Liver (tissue), 10 donors: ENCODE measurements at places on chromosomes 4 and X. TPM values are rescaled to one million over a fixed set of nuclear protein-coding genes. Genes with fewer than 3 reads are reported as not detected.

- DNase-seq: no peak
Measured at GRCh38 chr4:68430337-68430736, 16.9 kb upstream of the TMPRSS11E start.

GRCh38 chr4:163858515-163858914 lies 364.0 kb downstream of the TMA16 start:
- no peak for DNase-seq

- peak; percentile 49 for DNase-seq
Measured at GRCh38 chr4:24472514-24473308, 111.6 kb downstream of the DHX15 start.

GRCh38 chr4:72484981-72485380 lies 84.0 kb downstream of the ADAMTS3 start:
- no peak for DNase-seq

- DNase-seq: no peak
Measured at GRCh38 chrX:68415316-68415715, 18.0 kb downstream of the OPHN1 start.

- DNase-seq: no peak
Measured at GRCh38 chr4:97003715-97004114, 1139.6 kb downstream of the STPG2 start.

The MTNR1A gene
- total RNA-seq: not detected

DNA sequence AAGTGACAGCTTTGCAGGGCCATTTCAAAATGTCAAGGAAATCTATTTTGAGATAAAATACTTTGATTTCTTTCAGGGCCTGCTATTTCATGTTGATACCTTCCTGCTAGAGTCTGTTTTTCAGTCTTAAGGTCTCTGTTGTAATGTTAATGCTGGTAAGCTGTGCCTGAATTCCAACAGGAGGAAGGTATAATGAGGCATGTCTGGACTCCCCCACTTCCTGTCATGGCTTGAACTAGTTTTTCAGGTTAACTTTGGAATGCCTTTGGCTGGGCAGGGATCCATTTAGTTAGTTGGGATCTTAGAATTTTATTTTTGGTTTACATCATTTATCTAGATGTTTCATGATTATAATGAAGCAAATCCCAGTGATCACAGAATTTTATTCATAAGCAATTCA lies 279.0 kb downstream of the CFAP47 start:
- no peak for DNase-seq

GRCh38 chr4:25051534-25051933 lies 20.8 kb upstream of the LGI2 start:
- no peak for DNase-seq

DNA sequence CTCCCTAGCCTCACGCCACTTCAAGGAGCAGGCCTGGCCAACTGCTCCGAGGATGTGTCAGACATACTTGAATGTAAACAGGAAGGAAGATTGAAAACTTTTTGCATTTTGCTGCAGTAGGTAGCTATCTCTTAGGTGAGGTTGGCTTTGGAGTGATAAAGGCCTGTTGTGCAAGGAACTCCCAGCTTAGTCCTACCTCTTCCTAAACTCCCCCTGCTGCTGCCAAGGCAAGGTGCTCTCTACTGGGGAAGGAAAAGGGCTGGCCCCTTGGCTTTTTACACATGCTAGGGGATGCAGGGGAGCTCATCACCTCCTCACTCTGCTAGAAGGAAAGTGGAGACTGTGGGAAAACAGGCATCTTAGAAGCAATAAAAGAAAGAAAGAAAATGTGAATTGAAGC lies 10.7 kb upstream of the BRS3 start:
- no peak for DNase-seq

The SRPK3 gene
- total RNA-seq: not detected

GRCh38 chr4:53943345-53944085 lies 120.9 kb downstream of the CHIC2 start:
- DNase-seq: no peak

DNA sequence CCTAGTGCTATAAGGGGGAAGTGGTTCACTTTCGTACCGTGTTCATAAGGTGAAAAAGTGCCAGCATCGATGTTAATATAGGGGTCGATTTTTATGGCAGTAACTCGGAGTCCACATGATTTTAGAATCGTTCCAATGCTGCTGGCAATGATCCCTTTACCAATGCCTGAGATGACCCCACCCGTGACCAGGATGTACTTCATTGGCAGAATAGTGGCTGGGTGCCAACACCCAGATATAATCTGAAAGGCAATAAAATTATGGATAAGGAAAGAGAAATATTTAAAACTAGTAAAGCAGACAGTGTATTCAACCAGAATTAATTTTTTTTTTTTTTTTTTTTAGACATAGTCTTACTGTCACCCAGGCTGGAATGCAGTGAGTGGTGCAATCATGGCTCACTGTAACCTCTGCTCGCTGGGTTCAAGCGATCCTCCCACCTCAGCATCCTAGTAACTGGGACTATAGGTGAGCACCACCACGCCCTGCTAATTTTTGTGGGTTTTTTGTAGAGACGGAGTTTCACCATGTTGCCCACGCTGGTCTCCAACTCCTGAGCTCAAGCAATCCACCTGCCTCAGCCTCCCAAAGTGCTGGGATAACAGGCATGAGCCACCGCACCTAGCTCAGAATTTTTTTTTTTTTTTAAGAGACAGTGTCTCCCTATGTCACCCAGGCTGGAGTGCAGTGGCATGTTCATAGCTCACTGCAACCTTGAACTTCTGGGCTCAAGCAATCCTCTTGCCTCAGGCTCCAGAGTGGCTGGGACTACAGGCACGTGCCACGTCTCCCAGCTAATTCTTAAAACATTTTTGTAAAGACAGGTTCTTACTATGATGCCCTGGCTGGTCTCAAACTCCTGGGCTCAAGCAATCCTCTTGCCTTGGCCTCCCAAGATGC lies 9.5 kb downstream of the CTPS2 start:
- no peak for DNase-seq

The LDB2 gene
- total RNA-seq: 31.9 TPM

DNA sequence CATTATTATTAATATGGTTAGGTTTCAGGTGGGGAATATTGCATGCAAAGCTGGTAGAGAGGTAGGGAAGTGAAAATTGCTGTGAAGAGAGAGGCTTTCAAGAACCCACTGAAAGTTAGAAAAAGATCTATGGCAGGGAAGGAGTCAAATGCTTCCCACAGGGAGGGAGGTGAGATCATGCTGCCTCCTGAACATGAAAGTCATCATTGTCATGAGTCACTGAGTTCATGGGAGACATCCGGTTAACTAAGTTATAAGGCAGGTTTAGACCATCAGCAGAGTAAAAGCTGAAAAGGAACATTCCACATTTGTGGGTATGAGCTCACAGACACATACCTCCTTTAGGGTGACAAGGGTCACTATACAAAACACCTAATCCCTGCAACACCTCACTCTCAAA lies 16.2 kb downstream of the GATB start:
- no peak for DNase-seq

The NDP gene
- not detected for total RNA-seq

The DMRTC1 gene
- total RNA-seq: not detected

DNA sequence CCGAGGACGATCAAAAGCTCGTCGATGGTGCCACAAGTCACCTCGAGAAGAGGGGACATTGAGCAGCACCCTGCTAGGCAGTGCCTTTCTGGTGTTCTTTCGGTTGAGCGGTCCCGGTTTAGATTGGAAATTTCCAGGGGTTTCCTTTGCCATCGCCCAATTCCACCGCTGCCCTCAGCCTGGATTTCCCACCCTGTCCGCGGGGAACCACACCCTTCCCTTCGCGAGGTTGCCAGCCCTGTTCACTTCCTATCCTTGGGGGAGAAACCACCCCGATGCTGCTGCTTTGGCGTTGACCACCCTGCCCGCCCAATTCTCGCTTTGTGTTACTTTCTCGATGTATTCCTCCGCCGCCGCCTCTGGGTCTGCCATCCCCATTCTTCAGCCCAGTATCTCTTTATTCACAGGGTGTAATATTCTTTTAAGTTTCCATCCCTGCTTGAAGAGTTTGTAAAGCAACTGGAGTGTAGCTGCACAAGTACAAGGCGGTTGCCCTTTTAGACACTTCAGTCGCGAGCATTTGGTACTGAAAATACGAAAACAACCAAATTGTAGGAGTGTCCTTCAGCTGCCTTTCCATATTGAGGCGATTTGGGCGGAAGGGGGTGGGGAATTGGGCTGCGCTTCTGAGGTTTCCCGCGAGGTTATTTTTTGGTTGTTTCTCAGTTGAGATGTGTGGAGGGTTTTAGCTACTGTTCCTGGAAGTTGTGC lies 1.1 kb downstream of the OGT start:
- peak; percentile 43 for DNase-seq

The RHOH gene
- 2.3 TPM for total RNA-seq

GRCh38 chrX:22081475-22082092 lies 49.5 kb downstream of the PHEX start:
- DNase-seq: peak; percentile 50

GRCh38 chr4:107993969-107994368 lies 4.3 kb downstream of the HADH start:
- no peak for DNase-seq

DNA sequence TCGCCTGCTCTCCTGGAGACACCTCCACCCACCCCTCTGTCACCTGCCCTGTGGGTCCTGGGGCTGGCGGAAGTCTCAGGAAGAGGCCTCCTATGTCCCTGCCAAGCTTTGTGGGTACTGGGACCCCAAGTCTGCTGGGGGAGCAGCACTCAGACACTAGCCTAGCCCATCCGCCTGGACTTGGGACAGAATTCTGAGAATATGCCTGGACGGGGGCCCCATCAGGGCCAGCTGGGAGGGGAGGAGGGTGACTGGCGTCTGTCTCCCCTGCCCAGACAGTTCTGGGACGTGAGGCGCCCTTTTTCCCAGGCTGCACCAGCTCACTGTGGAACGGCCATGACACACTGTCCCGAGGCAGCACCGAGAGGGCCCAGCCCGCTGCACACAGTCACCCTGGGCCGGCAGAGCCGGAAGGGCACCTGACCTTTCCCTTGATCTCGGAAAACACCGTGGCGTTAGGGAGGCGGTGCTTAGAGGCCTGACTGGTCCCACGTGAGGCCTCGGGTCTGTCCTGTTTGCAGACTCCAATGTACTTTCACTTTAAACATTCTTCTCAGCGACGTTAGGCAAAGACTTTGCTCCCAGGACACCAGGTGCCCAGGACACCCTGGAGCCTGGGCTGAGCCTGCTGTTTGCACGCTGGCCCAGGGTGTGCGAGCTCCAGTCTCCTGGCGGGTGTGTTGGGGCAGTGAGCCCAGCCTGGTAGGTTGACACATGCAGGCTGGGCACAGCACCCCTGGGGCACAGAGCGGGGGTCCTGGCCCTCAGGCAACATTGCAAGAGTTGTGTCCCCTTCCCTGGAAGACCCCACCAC lies 700 bp downstream of the SLC26A1 start:
- peak; percentile 75 for DNase-seq

DNA sequence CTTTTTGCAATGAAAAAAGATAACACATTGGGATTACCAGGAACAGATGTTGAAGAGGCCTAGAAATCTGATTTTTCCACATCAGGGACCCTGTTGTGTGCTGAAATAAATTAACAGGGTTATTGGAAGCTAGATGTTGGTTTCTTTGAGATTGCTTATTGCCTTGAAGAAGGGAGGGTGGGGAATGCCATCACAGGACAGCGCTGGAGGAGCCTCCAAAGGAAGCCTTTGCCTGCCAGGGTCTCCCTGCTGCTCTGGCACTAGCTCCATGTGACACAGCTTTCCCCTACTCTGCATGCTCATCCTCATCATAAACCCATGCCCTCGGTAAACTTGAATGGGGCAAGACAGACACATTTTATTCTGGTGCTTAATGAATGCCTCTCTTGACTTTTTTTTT lies 76.1 kb downstream of the MID1IP1 start:
- no peak for DNase-seq

DNA sequence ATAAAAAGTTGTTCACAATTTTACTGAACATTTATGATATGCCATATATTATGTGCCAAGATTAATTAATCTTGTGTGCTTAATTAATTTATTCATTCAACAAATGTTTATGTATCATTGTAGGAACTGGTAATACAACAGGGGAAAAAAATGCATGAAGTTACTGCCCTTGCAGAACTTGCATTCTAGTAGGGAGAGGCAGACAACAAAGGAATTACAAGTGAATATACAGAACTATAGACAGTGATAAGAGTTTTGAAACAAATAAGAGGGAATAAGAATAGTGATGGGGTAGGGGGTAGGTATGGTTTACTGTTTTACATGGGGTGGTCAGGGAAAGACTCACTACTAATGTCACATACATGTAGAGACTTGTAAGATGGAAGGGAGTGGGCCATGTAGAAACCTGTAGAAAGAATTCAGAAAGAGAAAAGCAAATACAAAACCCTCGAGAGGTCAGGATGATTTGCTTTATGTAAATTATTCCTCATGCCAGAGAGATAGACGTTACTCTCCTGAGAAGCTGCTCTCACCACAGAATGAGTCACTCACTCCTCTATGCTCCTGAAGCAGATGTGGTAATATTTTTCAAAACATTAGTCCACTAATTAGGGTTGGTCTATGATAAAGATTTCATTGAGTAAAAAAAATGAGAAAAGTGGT lies 855.0 kb upstream of the GRID2 start:
- no peak for DNase-seq

The PTCHD1 gene
- total RNA-seq: under 0.01 TPM

- DNase-seq: no peak
Measured at GRCh38 chr4:162853788-162854187, 312.9 kb downstream of the NAF1 start.

The CACNA1F gene
- not detected for total RNA-seq

DNA sequence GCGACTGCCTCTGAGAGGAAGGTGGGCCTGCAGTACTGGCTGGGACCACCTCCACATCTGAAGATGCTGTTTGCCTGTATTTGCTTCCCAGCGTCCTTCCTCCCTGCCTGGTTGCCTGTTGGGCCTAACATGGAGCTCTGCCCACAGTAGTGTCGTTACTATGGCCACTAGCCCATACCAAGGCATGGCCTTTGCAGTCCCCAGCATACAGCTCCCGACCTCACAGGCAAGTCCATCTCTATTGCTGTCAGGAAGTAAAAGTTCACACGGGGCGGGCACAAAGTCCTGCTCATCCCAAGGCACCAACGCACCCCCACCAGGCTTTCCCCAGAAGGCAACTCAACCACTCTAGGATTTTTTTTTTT lies 71.6 kb downstream of the MAML3 start:
- no peak for DNase-seq

- DNase-seq: no peak
Measured at GRCh38 chr4:159101988-159102621, 774 bp upstream of the RAPGEF2 start.

- no peak for DNase-seq
Measured at GRCh38 chr4:163536091-163536490, 41.6 kb downstream of the TMA16 start.
